ENCODE measurements at places on chromosomes 5 and 9.

DNA sequence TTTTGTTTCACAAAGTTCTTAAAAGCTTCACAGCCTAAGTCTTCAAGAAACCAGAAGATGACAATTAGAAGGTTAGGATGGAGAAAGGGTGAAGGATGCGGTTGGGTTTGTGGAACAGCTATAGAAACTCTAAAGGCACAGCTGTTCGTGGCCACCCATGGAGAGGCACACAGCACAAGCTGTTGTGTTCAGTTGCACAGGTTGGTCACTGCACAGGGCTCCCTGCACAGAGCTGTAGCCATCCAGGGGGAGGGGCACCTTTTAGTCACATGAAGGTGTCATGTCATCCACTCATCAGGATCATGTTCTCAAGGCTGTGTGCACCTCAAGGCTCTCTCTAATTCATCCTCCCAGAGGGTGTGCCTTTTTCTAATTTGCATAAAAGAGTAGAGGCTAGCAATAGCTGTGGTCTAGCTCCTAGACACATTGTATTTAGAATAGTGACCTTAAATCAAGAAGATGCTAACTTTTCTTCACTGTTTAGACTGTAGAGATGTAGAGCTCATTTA, 5.0 kb upstream of the RASGRF2 start:
- no peaks in the 10 kb centered on the region for H3K4me1 ChIP-seq
- no peaks in the 10 kb centered on the region for H3K36me3 ChIP-seq
- no peak for DNase-seq
- no peak overlapping the region for H3K27ac ChIP-seq

- H3K27me3 ChIP-seq = no peaks in the 10 kb centered on the region
- peak overlapping the region; percentile 95 for H3K27ac ChIP-seq
- no peaks in the 10 kb centered on the region for H3K36me3 ChIP-seq
- H3K4me3 ChIP-seq = peak overlapping the region; percentile 40
- peak; percentile 75 for DNase-seq
Measured at GRCh38 chr5:58922461-58923171, 339.7 kb downstream of the RAB3C start.

- peaks cover 69% of the 10 kb centered on the region for H3K36me3 ChIP-seq
- no peak overlapping the region for H3K27ac ChIP-seq
- no peak for DNase-seq
- H3K4me3 ChIP-seq = no peak overlapping the region
Measured at GRCh38 chr5:141585594-141585993, 33.2 kb downstream of the DIAPH1 start.

GRCh38 chr9:9033022-9033421, 1233.4 kb upstream of the DMAC1 start:
- H3K27ac ChIP-seq = no peak overlapping the region
- DNase-seq = no peak
- no peak overlapping the region for H3K4me3 ChIP-seq
- no peaks in the 10 kb centered on the region for H3K4me1 ChIP-seq

DNA sequence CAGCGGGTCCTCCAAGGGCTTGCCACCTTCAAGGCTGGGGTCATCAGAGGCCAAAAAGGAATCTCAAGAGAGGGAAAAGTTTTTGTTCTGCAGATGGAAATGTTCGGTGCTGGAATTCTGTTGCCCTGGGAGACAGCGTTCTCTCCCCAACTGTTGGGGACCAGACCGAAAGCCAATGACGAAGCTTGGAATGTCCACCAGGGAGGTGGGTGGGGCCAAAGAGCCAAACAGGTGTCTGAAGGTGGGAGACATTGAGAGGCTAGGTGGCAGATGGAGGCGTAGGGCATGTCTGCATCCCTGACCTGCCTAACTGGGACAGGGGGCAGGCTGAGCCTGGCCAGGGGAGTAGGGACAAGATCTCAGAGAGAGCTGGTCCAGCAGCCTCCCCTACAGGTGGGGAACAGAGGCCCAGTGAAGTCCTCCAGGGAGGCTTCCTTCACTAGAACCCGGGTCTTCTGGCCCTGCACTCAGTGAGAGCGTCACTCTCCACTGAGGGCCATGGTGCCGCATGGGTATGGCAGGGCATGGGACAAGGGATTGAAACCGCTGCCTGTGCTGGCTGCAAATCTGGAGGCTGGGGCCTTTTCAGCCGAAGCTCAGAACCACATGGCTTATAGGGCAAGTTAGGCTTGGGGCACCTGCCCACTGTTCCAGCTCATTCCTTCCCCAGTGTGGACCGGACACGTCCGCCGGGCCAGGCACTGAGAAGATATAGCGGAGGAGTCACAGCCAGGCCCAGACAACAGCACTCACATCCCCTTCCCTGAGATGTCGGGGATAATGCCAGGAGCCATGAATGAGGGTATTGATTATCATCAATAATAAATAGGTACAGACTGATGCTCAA, 5.0 kb upstream of the FAM78A start:
- H3K4me1 ChIP-seq = peaks cover 22% of the 10 kb centered on the region
- H3K36me3 ChIP-seq = no peaks in the 10 kb centered on the region
- no peak overlapping the region for H3K4me3 ChIP-seq

- H3K36me3 ChIP-seq = no peaks in the 10 kb centered on the region
- H3K27ac ChIP-seq = no peak overlapping the region
- H3K4me1 ChIP-seq = peaks cover 17% of the 10 kb centered on the region
- peaks cover 28% of the 10 kb centered on the region for H3K27me3 ChIP-seq
- DNase-seq = no peak
Measured at GRCh38 chr9:137226338-137227053, 806 bp upstream of the RNF224 start.

- H3K27ac ChIP-seq = no peak overlapping the region
- no peaks in the 10 kb centered on the region for H3K36me3 ChIP-seq
- no peaks in the 10 kb centered on the region for H3K4me1 ChIP-seq
- DNase-seq = no peak
Measured at GRCh38 chr9:111720174-111720573, 58.8 kb downstream of the GNG10 start.

- H3K4me3 ChIP-seq = no peak overlapping the region
- no peaks in the 10 kb centered on the region for H3K36me3 ChIP-seq
- H3K27ac ChIP-seq = peak overlapping the region; percentile 98
- H3K27me3 ChIP-seq = no peaks in the 10 kb centered on the region
- DNase-seq = no peak
Measured at GRCh38 chr5:96931605-96932004, 4.3 kb upstream of the LNPEP start.

DNA sequence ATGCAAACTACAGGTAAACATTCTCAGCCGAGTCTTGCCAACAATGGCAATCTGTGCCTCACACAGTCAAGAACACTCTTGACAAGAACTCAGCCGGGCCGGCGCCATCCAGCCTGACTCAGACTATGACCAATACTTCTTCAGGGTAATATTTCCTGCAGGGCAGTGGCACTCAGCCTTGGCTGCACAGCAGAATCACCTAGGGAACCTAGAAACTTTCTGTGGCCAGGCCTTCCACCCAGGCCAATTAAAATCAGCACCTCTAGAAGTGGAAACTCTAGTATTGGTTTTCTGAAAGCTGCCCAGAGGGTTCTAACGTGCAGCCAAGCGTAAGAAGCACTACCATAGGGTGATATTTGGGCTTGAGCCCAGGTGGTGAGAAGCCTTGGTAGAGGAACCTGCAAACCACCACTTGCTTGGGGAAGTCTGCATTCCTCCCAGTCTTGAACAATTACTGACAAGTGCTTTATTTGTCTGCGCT, 120.6 kb downstream of the TTLL11 start:
- no peaks in the 10 kb centered on the region for H3K27me3 ChIP-seq
- peak overlapping the region; percentile 59 for H3K27ac ChIP-seq
- peaks cover 11% of the 10 kb centered on the region for H3K4me1 ChIP-seq
- DNase-seq = peak; percentile 80
- no peaks in the 10 kb centered on the region for H3K36me3 ChIP-seq

- no peaks in the 10 kb centered on the region for H3K36me3 ChIP-seq
- peaks cover 21% of the 10 kb centered on the region for H3K4me1 ChIP-seq
- H3K4me3 ChIP-seq = peak overlapping the region; percentile 100
- DNase-seq = no peak
- peak overlapping the region; percentile 97 for H3K27ac ChIP-seq
- no peaks in the 10 kb centered on the region for H3K27me3 ChIP-seq
Measured at GRCh38 chr9:19232823-19233194, 2.3 kb downstream of the DENND4C start.

- H3K4me3 ChIP-seq = no peak overlapping the region
- no peaks in the 10 kb centered on the region for H3K27me3 ChIP-seq
- no peaks in the 10 kb centered on the region for H3K36me3 ChIP-seq
- DNase-seq = no peak
Measured at GRCh38 chr5:103918668-103919367, 356.2 kb upstream of the NUDT12 start.

GRCh38 chr5:7576023-7576715, 180.2 kb downstream of the ADCY2 start:
- H3K36me3 ChIP-seq = no peaks in the 10 kb centered on the region
- H3K27ac ChIP-seq = peak overlapping the region; percentile 59
- no peaks in the 10 kb centered on the region for H3K27me3 ChIP-seq
- peaks cover 28% of the 10 kb centered on the region for H3K4me1 ChIP-seq

GRCh38 chr5:149206524-149207141, 65.0 kb upstream of the AFAP1L1 start:
- H3K36me3 ChIP-seq = peaks cover 66% of the 10 kb centered on the region
- DNase-seq = no peak
- no peak overlapping the region for H3K4me3 ChIP-seq
- H3K4me1 ChIP-seq = peaks cover 33% of the 10 kb centered on the region
- no peaks in the 10 kb centered on the region for H3K27me3 ChIP-seq

DNA sequence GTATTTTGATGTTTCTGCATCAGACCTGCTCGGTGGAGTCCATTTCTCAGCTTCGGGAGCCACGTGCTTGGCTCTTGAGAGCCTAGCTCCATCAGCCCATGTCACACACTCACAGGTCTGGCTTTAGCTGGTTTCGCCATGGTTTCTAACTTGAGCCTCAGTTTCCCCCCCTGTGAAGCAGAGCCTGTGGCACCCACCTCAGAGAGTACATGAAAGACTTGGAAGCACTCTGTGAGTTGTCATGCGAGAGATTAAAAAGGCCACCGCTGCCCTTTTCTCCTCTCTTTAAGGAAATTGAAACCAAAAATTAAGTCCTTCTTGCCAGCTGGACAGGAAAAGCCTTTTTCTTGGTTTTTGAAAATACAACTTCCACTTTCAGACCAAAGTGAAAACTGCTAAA, 8.8 kb downstream of the TENT4A start:
- H3K27me3 ChIP-seq = no peaks in the 10 kb centered on the region
- no peak for DNase-seq
- H3K27ac ChIP-seq = peak overlapping the region; percentile 55
- H3K4me3 ChIP-seq = peak overlapping the region; percentile 29
- H3K4me1 ChIP-seq = peaks cover 78% of the 10 kb centered on the region

DNA sequence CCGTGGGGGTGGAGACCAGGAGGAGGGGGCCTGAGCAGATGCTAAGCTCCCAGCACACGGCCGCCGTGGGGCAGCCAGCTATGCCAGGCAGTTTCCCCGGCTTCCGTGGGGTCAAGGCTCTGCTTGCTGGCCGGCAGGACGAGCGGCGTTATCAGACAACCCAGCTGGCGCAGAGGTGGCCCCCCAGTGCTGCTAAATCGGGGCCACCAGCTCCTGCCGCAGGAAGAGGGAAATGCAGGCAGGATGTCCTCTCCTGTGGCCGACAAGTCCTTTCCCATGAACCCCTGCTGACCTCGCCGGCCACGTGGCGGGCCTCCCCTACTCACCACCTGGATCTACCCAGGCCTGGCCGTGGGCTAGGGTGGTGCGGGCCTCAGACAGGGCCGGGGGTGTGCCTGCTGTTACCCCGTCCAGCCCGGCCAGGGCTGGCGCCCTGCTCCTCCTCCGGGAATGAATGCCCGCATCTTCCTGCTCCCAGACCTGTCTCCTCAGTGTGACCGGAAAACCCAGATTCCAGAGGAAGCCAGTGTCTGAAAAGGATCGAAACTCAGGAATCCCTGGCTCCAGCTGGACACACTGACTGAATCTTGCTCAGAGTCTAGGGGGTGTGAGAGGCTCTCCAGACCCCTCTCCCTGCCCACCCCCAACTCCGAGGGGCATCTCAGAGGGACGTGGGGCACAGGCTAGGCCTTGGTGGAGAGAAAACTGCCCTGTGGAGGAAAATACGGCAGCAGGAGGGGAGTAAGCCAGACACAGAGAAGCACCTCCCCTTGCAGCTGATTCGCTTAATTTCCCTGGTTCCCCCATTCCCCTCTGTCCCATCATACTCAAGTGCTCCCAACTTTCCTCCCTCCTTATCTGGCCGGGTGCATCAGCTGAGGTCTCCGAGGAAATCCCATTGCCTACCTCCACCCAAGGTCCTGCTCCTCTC, 3.9 kb downstream of the FLT4 start:
- no peaks in the 10 kb centered on the region for H3K4me1 ChIP-seq
- H3K36me3 ChIP-seq = no peaks in the 10 kb centered on the region
- no peak for DNase-seq
- no peak overlapping the region for H3K4me3 ChIP-seq

DNA sequence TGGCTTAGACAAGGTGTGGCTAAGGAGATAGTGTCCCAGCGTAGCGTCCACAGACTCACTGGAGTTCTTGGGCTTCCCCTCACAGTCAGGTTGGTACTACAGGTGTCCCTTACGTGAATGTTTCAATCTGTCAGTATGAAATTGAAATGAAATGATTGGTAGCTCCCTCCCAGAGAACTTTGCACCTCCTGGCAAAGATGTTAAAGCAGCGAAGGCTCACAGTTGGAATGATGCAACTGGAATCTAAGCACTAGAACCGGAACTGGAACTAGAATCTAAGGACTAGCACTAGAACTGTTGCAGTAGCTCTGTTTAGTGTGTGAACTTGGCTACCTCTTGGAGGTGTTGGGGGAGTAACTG, 1.1 kb downstream of the SLC31A1 start:
- H3K27ac ChIP-seq = peak overlapping the region; percentile 97
- H3K4me3 ChIP-seq = peak overlapping the region; percentile 97
- no peak for DNase-seq
- no peaks in the 10 kb centered on the region for H3K36me3 ChIP-seq
- H3K4me1 ChIP-seq = peaks cover 36% of the 10 kb centered on the region
- no peaks in the 10 kb centered on the region for H3K27me3 ChIP-seq

- H3K27me3 ChIP-seq = no peaks in the 10 kb centered on the region
- H3K27ac ChIP-seq = no peak overlapping the region
- no peak overlapping the region for H3K4me3 ChIP-seq
- H3K4me1 ChIP-seq = no peaks in the 10 kb centered on the region
- H3K36me3 ChIP-seq = no peaks in the 10 kb centered on the region
Measured at GRCh38 chr5:154168395-154168794, 22.1 kb upstream of the GALNT10 start.

- H3K27ac ChIP-seq = no peak overlapping the region
- no peaks in the 10 kb centered on the region for H3K27me3 ChIP-seq
- H3K36me3 ChIP-seq = no peaks in the 10 kb centered on the region
Measured at GRCh38 chr9:78189461-78189860, 46.4 kb upstream of the CEP78 start.

- no peak for DNase-seq
- H3K36me3 ChIP-seq = no peaks in the 10 kb centered on the region
- no peaks in the 10 kb centered on the region for H3K27me3 ChIP-seq
Measured at GRCh38 chr5:21173526-21173925, 1185.5 kb upstream of the CDH18 start.
